SK-N-SH (cell line): ENCODE measurements at places on chromosomes 6 and 20.

DNA sequence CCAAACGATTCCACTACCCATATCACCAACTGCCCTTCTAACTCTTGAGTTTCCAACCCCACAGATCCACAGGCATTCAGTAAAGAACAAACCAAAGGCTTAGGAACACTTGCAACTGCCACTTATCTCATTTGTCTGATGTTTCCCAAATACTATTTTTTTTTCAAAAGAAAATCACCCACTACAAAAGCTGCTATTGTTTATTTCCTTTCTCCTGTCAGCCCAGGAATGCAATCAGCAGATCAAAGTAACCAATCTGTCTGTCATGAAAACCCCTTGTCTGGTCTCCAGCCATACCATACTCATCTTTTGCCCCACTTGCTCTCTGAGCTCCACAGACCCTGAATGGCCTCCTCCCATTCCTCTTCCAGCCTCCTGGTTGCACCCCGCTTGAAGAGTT, 8.8 kb upstream of the CST8 start:
- DNase-seq, result no peak

DNA sequence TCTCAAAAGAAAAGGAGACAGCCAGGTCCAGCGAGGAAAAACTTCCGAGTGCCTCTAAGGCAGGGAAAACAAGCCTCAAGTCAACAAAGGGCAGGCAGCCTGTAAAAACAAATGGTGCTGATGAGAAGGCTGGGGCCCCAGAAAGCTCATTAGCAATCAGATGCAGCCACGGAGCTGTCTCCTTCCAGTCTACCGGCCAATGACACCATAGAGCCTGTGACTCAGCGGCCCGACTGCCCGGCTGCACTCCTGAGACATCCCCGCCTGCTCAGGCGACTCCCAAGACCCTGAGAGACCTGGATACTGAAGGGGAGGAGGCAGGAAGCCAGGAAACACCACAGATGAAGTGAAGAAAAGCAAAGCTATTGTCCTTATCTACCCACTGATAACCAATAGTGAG, 120.1 kb upstream of the HDDC2 start:
- no peak for DNase-seq

DNA sequence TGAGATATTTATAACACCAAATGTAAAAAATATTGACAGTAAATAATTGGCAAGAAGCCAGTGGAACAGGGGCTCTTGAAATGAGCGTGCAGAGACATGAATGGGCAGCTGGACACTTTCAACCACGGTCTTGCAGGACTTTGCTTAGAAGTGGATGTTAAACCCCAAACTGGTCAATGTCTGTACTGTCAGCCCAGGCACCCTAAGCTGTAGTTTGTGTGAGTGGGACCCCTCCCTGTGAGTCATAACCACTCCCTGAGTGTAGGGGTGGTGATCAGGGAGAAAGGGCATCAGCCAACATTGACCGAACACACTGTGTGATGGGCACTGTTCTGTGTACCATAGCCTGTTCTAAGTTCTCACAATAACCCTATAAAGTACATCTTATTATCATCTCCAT, 108.6 kb downstream of the FIG4 start:
- DNase-seq, result no peak

DNA sequence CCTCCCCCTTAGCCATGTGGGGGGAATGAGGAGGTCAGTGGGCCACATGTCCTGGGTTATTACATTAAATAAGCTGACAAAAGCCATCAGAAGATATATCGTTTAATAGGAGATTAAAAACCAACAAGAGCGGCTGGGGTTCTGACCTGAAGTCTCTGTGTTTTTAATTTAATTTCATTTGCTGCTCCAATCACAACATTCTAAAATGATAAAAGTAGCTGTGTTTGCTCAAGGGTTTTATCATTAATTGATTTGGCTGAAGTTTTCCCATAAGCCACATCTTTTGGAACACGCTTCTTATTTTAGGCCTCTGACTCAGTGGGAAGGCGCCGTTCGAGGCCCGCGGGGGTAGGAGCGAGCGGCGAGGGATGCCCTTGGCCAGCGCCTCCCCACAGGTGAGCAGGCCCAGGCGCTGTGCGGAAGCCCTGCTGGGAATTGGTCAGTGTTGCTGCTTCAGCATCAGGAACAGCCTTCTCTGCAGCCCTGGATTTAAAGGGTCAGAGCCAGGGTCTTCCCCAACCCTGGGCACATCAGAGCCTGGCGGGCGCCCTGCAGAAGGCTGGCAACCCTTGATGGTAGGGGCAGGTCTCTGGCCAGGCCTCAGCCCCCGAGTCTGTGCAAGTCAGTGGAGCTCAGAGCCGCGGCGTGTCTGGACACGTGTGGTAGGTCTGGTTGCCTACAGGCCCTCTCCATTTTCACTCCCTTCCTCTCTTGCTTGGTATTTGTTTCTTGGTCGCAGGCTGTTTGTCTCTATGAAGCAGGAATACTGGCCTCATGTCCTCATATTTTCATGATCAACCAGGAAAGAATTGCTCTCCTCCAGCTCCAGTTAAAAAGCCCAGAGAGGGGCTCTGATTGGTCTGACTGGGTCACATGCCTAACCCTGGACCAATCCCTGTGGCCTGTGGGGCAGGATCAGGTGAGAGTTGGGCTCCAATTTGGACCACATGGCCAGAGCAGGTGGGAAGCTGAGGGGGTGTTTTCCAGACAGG, 30.9 kb upstream of the MLN start:
- peak; percentile 68 for DNase-seq

DNA sequence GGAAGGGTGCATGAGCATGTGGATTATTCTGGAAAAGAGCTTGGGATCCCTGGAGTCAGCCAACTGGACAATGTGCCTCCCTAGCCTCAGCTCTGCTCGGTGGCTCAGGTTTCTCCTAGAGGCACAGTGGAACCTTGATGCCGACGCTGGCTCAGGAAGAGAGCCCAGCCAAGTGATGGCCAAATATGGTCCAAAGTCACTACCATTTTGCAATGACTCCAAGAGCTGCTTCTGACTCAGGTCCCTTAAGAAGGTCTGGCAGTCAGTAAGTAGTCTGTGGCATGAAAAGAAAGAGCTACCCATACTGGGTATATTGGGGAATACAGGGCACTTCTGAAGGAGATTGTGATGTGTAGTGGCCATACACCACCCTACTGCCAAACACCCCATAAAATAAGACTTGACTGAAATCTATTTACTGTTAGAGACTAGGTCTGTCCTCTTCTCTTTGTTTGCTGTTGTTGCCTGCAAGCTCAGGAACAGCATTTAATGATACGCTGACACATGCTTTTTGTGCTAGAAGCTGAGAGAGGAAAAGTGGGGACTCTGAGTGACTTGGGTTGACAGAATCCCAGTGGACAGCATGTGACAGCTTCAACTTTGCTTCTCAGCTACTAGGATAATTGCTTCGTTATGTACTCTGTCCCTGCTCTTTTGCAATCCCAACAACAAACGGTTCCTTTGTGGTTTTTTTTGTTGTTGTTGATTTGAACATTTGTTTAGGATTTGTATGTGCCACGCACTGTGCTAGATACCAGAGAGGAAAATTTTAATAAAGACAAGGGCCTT, 30.3 kb upstream of the OGFRL1 start:
- DNase-seq, result no peak

GRCh38 chr20:56400001-56400640, 7.7 kb downstream of the CSTF1 start:
- peak; percentile 56 for DNase-seq

- DNase-seq, result peak; percentile 47
Observed at GRCh38 chr20:43243672-43244269, 54.1 kb upstream of the PTPRT start.

DNA sequence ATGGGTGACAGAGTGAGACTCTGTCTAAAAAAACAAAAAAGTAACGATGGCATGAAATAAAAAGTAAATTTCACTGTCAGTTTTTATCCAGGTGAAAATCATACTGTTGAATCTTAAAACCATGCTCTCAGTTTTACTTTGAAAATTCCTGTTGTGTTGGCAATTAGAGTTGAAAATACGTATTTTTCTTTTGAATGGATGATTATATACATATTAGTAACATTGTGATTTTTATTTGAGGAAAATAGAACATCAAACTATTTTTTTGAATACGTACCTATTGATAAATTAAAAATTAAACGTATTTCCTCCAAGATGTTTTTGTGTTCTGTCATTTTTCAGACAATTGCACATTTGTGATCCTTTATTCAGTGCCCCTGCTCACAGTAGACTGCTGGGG, 14.7 kb downstream of the CEP43 start:
- no peak for DNase-seq

DNA sequence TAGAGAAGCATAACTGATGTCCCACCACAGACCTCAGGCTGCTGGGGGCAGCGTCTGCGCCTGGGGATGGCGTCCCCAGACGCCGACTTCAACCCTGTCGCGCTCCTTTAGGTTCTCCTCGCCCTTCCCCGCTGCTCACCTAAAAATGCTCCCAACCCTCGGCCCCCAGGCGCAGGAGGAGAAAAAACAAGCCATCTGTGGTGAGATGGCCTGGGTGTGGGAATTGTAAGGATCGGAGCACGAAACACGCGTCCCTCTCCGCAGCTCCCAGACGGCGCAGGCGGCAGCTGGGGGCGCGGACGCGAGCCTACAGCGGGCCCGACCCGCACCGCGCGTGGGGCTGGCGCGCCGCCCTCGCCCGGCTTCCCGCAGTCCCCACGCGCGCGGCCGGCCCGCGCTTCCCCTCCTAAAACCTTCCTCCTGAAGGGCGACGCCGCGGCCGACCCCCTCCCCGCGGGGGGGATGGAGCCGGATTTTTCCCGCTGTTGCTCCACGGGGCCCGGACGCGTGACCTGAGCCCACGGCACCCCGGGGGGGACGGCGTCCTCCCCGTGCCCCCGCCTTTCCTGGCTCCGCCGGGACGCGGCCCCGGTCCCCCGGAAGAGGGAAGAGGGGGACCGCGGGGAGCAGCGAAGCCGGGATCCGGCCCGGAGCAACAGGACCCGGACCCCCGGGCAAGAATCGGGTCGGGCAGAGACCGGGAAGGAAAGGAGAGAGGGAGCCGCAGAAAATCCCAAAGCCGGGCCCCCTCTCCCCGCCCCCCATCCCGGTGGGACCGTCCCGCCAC, 611 bp downstream of the EPB41L2 start:
- no peak for DNase-seq

- no peak for DNase-seq
Observed at GRCh38 chr6:20341096-20341495, 60.6 kb upstream of the E2F3 start.

DNA sequence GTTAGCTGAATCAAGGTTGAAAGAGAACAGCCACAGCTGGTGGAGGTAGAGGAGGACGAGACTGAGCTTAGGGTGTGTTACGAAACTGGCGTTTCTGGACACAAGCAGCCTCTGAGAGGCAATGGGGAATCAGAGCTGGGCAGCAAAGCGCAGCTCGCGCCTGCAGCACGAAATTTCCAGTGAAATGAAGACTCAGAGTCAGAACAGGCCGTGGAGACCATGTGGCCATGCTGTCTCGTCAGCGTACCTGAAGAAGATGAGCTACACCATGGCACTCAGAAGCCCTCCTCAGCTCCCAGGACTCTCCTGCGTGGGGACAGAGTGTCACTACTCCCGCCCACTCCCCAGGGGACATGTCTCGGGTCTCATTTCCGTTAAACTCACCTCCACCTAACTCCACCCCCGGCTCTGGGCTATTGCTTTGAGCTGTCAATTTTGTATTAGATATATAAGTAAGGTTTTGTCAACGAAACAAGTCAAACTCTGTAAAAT, 256.9 kb downstream of the ERMARD start:
- DNase-seq, result no peak

- DNase-seq, result no peak
Observed at GRCh38 chr6:14452567-14453527, 335.3 kb downstream of the CD83 start.
